ENCODE measurements at places on chromosomes 5 and 9. TPM values are rescaled to one million over a fixed set of nuclear protein-coding genes. Genes with fewer than 3 reads are reported as not detected.

GRCh38 chr5:89292487-89292886 is 409.5 kb upstream of the MEF2C start:
- no peak for DNase-seq

NUTM2G gene
- total RNA-seq, result not detected

ADAMTSL1 gene
- 10.0 TPM for total RNA-seq

PRXL2C gene
- 21.6 TPM for total RNA-seq

DNA sequence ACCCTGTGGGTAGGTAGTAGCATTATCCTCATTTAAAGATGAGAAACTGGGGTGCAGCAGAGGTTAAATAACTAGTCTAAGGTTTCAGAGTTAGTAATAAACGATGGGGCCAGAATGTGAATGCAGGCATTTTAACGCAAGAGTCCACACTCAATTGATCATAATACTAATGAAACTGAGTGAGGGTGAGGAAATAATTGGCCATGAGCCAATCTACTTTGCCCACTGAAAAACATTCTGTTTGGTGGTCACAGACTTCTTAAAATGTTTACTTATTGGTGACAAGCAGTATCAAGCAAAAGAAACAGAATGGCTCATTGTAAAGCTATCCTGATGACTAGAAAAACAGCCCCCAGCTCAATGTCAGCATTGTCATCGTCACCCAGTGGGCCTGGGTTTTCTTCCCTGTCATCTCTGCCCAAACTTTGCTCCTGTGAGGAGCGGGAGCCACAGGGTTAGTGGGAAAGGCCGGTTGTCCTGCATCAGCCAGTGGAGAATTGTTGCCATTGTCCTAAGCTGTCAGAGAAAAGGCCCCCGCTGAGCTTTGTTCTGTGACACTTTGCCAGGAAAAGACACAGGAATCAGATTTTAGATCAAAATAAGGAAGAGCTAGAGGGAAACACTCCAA is 77.3 kb upstream of the MAN2A1 start:
- DNase-seq, result no peak

DNA sequence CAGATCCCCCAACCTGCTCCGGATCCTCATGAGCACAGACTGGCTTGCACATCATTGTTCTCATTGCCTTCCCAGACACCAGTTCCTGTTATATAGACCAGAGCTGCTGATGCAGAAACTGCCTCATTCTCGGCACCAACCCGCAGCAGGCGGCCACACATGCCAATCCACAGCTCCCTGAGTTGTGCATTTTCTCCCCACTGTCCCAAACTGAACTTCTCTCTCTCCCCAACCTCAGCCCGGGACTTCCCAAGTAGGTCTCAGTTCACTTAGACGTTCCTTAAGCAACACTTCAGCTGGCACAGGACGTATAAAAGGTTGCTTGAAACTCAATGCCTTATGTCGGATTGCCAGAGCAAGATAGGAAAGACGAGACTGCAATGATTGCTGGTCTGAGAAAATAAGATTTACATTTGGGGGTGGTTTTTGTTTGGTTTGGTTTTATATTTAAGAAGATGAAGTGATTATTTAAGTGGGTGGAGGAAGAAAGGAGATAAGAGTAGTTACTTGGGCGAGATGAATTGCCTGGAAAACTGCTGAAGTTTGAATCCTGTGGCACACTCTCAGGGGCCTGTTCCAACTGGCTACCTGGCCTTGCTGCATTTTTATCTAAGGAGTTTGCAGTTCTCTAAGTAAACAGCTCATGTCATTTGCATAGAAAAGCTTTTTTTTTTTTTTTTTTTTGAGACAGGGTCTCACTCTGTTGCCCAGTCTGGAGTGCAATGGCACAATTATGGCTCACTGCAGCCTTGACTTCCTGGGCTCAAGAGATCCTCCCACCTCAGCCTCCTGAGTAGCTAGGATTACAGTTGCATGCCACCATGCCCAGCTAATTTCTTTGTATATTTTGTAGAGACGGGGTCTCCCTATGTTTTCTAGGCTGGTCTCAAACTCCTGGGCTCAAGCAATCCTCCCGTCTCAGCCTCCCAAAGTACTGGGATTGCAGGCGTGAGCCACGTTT is 155.4 kb downstream of the GOLPH3 start:
- DNase-seq, result no peak

GRCh38 chr5:60226128-60226527 is 332.6 kb upstream of the PDE4D start:
- no peak for DNase-seq

DNA sequence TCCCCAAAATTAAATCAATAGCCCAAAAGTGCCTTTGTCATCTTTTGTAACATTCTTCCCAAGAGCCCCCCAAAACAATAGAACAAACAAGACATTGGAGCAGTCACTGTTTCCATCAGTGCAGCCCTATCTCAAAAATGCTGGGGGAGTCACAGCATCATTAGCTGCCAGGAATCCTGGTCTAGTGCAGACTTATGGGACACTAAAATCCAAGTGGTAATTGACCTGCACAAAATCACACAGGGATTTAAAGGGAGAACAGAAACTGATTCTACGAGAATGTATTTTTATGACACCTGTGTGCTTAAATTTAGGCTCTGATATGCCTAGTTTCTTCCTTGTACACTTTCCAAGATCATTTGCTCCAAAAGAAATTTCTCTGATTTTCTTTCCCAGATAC is 172.9 kb downstream of the GLIS3 start:
- DNase-seq, result no peak

CLIC3 gene
- total RNA-seq, result 43.2 TPM

DNA sequence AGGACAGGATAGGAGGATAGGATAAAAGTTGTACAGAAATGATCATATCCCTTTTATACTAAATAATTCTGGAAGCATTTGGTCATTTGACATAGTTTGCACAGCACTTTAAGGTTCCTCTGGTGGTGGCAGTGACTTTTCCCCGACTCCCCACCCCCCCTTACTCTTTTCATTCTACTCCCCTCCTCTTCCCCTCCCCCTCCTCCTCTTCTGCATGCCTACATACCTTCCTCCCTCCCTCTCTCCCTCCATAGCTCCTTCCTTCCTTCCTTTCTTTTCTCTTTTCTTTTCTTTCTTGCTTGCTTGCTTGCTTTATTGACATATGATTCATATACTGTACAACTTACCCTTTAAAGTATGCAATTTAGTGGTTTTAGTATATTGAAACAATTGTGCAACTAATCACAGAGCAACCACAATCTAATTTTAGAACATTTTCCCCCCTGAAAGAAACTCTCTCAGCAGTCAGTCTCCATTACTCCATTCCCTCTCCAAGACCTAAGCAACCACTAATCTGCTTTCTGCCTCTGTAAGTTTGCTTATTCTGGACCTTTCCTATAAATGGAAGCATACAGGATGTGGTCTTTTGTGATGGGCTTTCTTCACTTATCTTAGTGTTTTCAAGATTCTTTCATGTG is 159.0 kb downstream of the HACD4 start:
- peak; percentile 86 for DNase-seq

GRCh38 chr9:116484492-116485061 is 202.5 kb upstream of the TRIM32 start:
- no peak for DNase-seq

- DNase-seq, result no peak
These were observed 161.5 kb upstream of the NR4A3 start for GRCh38 chr9:99660191-99660636.

- peak; percentile 26 for DNase-seq
These were observed 69.2 kb downstream of the STK32A start for GRCh38 chr5:147303976-147304375.

STPG3 gene
- not detected for total RNA-seq

DNA sequence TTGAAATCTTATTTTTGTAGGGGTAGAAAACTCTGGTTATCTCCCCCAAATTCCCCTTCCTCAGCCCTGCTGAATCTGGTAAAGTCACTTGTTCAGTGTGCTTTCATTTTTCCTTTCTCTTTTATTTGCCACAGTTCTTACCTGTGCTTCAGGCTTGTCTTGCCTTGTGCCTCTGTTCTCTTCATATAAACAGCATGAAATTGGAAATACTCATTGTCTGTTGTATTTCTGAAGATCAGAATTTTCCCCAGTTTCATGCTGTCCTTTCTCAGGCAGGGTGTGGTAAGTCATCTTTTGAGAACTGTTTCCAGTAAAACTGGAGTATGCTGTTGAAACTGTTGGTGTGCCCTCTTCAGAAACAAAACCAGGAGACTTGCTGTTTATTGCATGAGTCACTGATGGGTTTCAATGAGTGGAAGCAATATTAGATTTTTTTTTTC is 7.0 kb downstream of the PAM start:
- peak; percentile 46 for DNase-seq

- DNase-seq, result no peak
These were observed 15.8 kb upstream of the SETX start for GRCh38 chr9:132370592-132370991.

DNA sequence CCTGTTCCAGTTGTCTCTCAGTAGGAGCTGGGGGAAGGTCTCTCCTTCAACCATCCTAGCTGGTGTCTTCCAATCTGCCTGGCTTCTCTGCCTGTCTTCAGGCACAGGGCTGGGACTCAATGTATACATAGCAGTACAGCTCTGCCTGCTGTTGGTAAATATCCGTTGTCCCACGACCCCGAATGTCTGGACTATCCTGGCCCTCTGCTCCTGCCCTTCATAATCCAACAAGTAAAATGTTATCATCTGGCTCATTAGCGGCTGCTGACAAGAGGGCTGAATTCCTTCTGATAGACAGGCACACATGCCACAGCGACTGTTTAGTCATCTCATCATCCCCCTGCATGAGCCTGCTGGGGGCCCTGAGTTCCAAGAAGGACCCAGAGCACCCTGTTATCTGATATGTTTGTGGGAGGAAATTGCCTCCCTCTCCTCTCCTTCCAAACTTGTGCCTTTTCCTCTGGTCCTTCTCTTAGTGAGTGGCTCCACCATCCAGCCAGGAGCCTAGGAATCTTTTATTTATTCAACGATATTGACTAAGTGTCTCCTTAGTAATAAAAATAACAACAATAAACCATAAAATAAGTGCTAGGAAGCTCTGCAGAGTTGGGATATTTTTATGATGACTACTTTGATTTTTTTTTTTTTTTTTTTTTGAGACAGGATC is 29.5 kb upstream of the TGFBR1 start:
- peak; percentile 56 for DNase-seq

GRCh38 chr5:84623019-84623418 is 238.3 kb upstream of the EDIL3 start:
- DNase-seq, result no peak

CDKN2A gene
- total RNA-seq, result 32.5 TPM

ADAMTS2 gene
- 44.5 TPM for total RNA-seq

GRCh38 chr9:92950359-92950955 is 3.1 kb downstream of the FGD3 start:
- DNase-seq, result no peak

NOTCH1 gene
- total RNA-seq, result 36.7 TPM

- DNase-seq, result peak; percentile 28
These were observed 41.5 kb upstream of the LARP1 start for GRCh38 chr5:154713615-154714125.

GRCh38 chr5:64794053-64794770 is 25.5 kb downstream of the CWC27 start:
- DNase-seq, result no peak
